Stimulated activated CD4-positive, alpha-beta T cell treated with anti-CD3 and anti-CD28 coated beads, TNF-alpha, amount 100 ng/mL, for 1 hour (primary cell): ENCODE measurements at places on chromosomes 5 and 9.

- DNase-seq = no peak
These were observed 166.4 kb upstream of the SPRY4 start for GRCh38 chr5:142491270-142491669.

- DNase-seq = no peak
These were observed 93.7 kb downstream of the JAKMIP2 start for GRCh38 chr5:147688656-147689356.

DNA sequence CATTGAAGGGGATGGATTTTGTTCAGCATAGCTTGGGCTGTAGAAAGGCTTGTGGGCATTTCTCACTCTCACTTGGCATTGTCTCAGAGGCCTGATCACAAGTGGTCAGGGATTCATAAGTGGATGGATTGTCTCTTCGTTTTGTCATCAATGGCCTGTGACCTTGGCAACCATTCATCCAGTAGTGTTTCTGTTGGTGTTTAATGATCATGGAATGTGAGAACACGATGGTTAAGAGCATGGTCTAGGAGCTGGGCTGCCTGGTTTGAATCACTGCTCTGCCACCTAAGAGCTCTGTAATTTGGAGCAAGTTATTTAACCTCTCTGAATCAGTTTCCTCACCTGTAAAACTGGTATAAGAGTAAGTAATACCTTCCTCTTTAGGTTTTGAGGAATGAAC, 430.1 kb upstream of the MEF2C start:
- no peak for DNase-seq

GRCh38 chr9:89640361-89640760, 35.5 kb downstream of the GADD45G start:
- no peak for DNase-seq

DNA sequence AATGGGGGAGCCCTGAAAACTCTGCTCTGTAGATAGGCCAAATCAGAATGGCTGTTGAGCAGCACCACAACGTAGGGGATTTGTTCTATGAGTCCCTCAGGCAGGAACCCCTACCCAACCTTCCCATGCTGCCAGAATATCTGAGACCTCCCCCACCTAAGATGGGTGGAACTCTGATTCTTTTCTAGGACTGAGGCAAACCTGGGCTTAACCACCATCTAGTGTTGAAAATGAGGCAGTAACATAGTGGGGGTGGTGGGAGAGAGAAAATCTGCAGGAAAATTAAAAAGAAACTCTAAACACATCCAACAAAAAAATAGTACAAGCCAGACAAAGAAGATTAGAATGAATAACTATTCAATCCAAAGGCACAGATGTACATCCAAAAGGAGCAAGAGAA, 228.4 kb downstream of the ATPSCKMT start:
- DNase-seq = no peak

GRCh38 chr9:109250311-109250741, 70.5 kb downstream of the EPB41L4B start:
- no peak for DNase-seq

DNA sequence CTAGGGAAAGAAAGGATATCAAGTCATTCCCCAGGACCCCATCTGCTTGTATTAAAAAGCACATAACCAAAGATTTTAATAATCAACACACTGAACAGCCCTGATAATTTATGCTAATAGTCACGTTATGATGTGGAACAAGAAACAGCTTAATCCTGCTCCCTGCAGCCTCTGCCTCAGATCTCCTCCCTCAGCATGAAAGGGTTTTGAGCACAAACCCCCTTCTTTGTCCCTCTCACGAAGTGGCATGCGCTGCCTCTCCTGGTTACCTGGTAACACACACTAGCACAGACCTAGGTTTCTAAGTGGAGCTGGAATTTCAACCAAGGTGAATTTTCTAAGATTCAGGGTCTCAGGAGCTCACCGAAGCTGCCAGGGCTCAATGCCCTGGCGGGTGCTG, 5.1 kb downstream of the IGFBPL1 start:
- DNase-seq = no peak

- DNase-seq = no peak
These were observed 10.8 kb upstream of the ARSI start for GRCh38 chr5:150313501-150313900.

DNA sequence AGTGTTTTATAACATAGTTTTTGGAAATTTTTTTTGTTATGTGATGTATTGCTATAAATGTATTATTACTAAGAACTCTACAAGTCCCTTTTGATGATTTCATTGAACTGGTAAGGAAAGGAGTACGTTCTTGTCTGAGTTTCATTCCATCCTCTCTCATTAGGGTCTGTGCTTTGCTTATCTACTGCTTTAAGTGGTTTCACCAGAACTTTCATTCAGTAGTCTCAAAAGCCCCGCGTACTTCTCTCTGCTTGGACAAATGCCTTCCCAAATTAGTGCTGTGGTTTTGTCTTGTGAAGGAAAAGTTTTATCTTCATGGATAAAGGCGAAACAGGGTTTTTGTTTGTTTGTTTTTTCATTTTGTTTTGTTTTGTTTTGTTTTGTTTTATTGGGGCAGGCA, 469.8 kb upstream of the WWC1 start:
- no peak for DNase-seq

- no peak for DNase-seq
These were observed 27.8 kb upstream of the GDNF start for GRCh38 chr5:37867654-37868053.

DNA sequence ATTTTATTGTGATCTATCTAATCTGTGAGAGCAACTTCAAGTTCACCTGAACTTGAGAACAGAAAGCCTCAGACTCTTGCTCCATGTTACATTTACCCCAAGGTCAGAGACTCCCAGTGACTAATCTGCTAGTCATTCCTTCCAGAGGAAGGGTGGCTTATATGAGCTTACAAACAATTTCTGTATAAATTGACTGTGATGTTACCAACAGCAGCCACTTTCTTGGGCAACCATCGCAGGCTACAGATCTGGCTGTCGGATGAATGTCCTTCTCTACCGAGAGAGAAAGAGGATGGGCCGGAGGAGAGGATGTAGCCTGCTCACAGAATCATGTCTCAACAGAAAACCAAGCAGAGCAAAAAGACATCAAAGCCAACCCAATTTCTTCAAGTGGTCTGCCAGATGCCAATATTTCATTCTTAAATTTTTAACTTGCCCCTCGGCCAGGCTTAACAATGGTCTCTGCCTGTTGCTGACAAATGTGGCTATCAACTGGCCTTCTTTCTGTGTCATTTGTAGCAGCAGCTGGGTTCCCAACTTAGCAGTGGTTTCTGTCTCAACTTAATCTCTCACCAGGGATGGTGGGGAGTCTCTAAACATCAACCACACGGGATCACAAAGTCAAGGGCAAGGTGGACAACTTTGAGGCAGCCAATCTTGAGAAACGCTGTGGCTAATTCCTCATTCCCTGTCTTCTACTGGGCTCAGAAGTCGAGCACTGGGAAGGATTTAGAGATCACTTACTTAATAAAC, 81.3 kb downstream of the RAPGEF1 start:
- DNase-seq = no peak

GRCh38 chr9:116062206-116062550, 91.4 kb upstream of the PAPPA start:
- DNase-seq = no peak

- peak; percentile 7 for DNase-seq
These were observed 60.8 kb downstream of the FOXD1 start for GRCh38 chr5:73387601-73388305.

- peak; percentile 29 for DNase-seq
These were observed 4.0 kb upstream of the MYORG start for GRCh38 chr9:34380511-34381315.

- DNase-seq = no peak
These were observed 333.2 kb downstream of the NDUFS4 start for GRCh38 chr5:53893626-53894025.
